Activated T-cell treated with anti-CD3 and anti-CD28 coated beads, Interleukin-2, amount 50 U/mL, for 72 hours (primary cell): ENCODE measurements at places on chromosomes 5 and 9.
A peak's percentile ranks its signal among the peaks of the same experiment; 100 is the strongest.

- DNase-seq = no peak
Observed at GRCh38 chr9:92257327-92257726, 36.2 kb downstream of the IARS1 start.

DNA sequence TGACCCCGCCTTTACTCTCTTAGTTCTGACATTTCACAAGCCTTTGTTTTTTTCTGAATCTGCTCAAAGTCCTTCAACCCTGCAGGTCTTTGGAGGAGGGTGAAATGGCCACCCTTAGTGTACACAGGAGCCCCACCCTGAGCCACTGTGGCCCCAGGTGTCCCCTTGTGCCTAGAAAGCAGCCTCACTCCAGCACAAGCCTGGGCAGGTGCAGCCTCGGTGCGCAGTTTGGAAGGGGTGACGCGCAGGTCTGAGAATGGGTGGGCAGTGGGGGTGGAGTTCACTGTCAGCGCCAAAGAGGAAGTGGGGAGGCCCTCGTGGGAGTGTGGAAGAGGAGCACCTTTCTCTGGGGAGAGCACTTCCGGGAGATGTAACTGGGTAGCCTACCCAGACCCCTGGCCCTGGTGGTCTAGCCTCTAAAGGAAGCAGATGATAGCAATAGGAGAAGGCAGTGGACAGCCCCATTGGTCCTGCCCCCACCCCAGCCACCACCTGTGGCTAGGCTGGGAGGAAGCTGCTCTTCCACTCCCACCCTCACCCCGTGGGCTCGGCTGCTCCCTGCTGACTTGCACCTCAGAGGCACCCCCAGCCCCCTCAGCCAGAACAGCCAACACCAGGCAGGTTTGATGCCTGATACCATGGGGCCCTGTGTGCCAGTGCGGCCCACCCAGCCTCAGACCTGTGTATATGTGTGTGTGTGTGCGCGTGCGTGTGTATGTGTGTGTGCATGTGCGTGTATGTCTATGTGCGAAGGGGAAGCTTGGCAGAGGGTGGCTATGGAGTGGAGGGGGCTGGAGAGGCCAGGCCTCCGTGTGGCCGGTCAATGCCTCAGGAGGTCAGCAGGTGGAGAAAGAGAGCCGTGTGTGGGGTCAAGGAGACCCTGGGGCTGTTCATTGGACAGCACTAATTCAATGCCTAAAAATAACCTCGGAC is 16.8 kb upstream of the DAB2IP start:
- DNase-seq = peak; percentile 19

DNA sequence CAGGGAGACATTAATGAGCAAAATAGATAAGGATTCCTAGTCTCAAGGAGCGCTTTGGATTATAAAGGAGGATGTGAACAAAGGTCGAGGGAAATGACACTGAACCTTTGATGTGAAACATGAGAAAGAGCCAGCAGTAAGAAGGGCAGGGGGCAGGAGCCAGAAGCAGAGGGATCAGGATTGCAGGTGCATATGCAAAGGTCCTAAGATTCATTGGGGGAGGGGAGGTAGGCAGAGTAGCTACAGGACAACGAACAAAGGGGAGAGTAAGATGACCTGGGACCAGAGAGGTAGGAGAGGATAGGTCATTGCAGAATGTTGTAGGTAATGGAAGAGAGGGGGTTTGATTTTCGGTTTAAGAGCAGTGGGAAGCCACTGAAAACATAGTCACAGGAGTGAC is 129.2 kb upstream of the TRPM3 start:
- no peak for DNase-seq

DNA sequence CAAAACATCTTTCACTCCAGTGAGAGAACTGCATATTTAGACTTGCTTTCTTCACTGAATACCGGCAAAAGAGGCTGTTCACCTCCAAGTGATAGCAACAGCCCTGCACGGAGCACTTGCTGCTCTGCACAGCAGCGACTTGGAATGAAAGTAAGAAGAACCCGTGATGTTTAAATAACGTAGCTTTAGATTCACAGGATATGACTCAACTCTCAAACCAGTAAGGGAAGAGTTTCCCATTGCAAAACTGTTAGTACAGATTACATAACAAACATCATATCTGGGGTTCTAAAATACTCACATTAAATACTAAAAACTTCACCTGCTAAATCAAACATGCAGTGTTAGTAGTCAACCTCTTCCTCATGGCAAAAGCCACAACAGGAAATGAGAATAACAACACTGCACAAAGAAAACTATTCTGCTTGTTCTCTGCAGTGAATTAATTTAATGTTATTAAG is 203.4 kb downstream of the MCTP1 start:
- DNase-seq = peak; percentile 26
